ENCODE measurements at places on chromosomes 1 and 21.

GRCh38 chr1:233327651-233328141, at the start of gene MAP3K21:
TSS of gene MAP3K21 (plus strand) at chr1:233327724. CDS start at chr1:233328029, 305 bp downstream.
- peak; percentile 91 for DNase-seq

DNA sequence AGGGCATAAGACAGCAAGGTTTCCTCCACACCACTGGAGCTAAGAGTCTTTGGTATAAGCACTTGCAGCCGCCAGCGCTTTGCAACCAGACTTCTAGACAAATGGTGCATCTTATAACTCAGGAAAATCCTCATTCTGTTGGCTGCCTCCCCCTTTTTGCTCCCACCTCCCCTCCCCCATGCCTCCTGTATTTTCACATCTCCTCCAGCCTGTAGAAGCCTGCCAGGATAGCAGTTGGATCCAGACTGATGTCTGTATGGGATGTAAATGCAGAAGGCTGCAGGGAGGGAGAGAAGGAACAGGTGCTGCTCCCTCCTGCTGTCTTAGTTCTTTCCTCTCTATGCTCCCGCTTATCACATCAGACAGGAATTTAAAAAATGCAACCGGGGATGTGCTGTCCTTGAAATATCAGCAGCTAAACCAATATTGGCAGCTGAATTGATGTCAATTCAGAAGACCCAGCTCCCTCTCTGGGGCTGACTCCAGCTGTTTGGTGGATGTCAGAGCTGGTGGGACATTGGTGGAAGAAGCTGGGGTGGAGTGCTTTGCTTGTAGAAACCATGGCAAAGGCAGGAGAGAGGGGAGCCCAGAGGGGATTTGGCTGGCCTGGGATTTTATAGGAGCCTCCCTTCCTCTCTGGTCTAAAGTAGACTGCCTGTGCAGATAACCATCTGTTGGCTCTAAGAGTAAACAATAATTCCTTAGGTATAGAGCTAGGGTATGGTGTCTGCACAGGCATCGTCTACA, 53.5 kb downstream of the NFASC start:
- DNase-seq = no peak

- DNase-seq = no peak
These were observed 48.0 kb upstream of the B3GALNT2 start for GRCh38 chr1:235552146-235552716.

GRCh38 chr1:115495625-115496024, 146.1 kb upstream of the VANGL1 start:
- DNase-seq = no peak

DNA sequence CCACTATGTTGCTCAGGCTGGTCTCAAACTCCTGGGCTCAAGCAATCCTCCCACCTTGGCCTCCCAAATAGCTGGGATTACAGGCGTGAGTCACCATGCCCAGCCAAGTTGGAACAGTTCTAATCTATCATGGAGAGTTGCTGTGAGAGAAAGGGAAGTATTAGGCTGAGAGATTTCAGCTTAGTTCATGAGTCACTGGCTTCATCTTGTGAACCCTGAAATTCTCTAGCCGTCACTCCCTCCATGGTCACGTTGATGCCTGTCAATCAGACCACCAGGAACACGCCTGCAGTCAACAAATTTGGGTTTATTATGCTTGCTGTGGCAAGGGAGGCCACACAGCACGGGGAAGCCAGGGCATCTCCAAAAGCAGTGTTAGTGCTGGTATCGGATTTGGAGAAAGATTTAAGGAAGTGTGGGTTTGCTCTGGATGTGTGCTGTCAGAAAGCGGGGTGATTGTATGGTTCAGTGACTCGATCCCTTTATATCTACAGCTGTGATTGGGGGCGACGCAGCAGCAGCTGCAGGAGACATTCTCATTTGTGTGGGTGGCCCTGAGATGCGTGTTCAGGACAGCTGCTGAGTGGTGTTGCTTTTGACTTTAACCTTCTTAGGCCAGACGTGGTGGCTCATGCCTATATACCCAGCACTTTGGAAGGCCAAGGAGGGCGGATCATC, 18.7 kb downstream of the UQCRHL start:
- DNase-seq = no peak

GRCh38 chr1:154190550-154190949, 1.4 kb downstream of the TPM3 start:
- DNase-seq = peak; percentile 30

- no peak for DNase-seq
These were observed 206.3 kb downstream of the COL11A1 start for GRCh38 chr1:102901996-102902395.

DNA sequence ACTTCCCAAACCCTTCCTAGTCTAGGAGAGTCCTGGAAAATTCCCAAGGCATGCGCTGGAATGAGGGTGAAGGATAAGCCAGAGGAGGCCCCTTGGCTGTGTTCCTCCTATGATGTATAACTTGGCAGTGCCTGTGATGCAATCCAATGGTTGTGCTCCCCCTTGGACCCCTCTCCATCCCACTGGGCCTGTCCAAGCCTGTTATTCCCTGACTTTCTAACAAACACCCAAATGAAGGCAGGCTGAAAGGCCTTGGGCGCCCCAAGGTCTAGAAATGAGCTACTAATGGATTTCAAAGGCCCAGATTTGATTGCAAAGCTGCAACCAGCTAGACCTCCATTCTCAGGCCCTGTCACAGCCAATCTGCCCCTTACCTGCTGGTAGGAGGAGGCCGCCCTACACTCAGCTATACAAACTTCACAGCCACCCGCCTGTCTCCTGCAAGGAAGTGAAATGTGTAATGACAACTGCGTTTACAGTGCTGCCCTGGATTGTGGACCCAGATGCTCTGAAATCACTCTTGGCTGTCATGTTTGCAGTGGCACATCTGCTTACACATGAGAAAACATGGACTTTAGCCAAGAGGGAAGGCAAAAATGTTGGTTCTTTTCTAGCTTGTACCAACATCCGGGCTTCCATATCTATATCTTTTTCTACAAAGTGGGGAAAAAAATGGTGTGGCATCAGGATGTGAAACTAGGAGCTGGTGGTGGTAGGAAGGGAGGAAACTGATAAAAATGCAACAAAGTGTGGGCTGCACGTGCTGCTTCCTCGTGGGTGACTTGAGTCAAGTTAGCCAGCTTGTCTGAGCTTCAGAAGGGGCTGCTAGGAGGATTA, 130.4 kb downstream of the TRABD2B start:
- DNase-seq = no peak

DNA sequence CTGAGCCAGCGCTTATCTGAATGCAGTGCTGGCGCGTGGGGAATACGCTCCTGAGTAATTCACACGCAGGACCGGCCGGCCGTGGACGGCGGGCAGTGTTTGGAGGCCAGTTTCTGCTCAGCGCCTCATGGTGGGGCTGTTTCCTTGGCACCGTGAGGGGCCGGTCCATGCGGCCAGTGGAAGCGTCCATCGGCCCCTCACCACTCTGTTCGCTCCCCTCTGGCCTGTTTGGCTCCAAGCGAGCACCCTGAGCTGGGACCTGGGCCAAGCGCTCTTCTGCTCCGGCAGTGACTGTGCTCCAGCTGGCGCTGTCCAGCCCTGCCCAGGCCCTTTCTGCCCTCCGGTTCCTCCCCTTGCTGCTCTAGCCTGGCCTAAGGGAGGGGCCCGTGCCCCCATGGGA, 16.3 kb upstream of the PLCH2 start:
- no peak for DNase-seq

DNA sequence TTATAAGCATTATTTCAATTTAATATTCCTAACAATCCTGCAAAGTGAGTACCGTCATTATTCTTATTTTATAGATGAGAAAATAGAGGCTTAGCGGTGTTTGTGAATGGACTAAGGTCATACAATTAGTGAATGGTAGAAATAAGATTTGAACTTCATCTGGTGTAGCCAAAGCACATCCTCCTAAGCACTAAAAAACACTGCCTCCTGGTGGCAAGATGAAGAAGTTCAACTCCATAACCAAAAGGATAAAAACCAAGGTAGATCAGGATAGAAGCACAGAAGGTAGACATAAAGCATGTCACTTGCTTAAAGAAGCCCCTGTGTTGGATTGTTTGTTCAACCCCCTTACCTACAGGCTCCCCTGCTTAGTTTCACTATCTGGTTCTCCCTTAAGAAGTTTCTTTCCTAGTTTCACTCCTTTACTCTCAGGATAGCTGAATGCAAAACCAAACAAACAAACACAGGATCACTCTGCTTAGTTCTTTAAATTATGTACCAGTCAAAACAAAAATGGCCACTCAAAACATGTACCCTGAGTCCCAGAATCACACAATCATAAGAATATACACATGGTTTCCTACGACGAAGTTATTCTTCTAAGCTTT, 12.7 kb upstream of the AIM2 start:
- DNase-seq = no peak

DNA sequence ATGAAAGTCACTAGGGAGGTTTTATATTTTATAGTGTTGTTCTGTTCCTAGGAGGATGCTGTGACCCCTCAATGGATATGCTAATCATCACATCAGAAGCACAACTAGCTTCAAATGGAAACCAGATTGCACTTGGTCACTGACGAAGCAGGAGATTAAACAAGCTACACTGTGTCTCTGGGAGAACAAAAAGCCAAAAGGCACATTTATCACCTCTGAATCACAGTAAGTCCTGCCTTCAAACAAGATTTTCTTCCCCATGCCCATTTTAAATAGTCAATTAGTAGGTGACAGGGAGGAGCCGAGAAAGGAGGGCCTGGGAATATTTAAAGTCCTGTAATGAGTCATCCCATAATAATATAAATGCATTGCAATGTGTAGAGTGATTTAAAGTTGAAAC, 38.1 kb downstream of the RGS2 start:
- DNase-seq = no peak
